ENCODE measurements at places on chromosomes 11 and 22. TPM values are rescaled to one million over a fixed set of nuclear protein-coding genes. Genes with fewer than 3 reads are reported as not detected.

The SHISAL1 gene
- 2.1 TPM for total RNA-seq

The MUC5AC gene
- not detected for total RNA-seq

The HIC2 gene
- 2.5 TPM for total RNA-seq

DNA sequence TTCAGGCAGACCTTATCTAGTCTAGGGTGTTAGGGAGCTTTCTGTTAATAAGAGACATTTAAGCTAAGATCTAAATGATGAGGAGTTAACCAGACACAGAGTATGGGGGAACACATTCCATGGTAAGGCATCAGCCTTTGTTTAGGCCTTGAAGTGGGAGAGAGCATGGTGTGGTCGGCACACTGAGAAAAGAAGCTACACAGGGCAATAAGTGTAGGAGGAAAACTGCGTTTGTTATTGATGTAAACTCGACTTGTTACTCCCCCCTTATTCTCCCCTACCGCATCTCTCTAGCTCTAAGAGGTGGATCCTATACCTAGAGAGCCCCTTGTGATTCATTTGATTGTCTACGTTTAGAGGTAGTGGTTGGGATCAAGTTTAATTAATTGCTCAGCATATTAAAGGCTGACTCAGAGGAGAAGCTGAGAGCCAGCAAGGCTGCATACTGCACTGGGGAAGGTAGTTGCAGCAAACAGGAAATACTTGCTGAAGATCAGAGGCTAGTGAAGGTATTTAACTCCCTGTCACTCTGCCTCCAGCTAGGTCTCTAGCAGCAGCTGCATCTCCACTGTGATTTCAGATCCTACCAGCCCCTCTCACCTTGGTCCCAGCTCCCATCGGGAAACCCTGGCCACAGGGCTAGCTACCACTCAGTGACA, 86.8 kb upstream of the TEAD1 start:
- peak; percentile 81 for DNase-seq

- no peak for DNase-seq
Observed at GRCh38 chr22:27185760-27186302, 528.4 kb downstream of the MIAT start.

- no peak for DNase-seq
Observed at GRCh38 chr22:41247703-41248102, 7.0 kb upstream of the CHADL start.

DNA sequence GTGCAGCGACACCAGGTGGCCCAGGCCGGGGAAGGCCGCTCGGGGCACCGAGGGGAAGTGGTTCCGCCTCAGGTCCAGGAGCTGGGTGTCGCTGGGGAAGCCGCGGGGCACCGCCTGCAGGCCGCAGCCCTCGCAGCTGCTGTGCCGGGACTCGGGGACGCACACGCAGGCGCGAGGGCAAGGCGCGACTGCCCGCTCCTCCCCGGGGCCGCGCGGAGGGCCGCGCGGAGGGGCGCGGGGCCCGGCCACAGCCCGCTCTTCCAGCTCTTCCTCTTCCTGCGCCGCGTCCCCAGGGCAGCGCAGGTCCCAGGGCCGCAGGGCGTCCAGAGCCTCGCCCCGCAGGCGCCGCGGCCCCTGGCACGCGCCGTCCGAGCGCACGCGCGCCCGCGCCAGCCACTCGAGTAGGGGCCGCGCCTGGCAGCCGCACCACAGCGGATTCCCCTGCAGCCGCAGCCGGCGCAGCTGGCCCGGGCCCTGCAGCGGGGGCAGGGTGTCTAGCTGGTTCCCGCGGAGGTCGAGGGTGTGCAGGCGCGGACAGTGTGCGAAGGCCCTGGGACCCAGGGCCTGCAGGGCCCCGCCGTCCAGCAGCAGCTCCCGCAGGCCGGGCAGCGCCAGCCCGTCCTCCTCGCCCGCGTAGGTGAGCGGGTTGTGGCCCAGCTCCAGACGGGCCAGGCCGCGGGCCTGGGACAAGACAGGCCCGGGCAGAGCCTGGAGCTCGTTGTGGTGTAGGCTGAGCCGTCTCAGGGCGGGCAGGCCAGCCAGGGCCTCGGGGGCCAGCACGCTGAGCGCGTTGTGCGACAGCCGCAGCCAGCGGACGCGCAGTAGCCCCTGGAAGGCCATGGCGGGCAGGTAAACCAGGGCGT, 2.8 kb downstream of the CHADL start:
- DNase-seq = no peak

- no peak for DNase-seq
Observed at GRCh38 chr11:133503236-133503635, 29.1 kb downstream of the OPCML start.

- DNase-seq = no peak
Observed at GRCh38 chr11:134528453-134528852, 116.4 kb upstream of the B3GAT1 start.

GRCh38 chr11:100730266-100730665, 43.2 kb downstream of the ARHGAP42 start:
- no peak for DNase-seq

- DNase-seq = peak; percentile 55
Observed at GRCh38 chr11:120573756-120574354, 62.3 kb downstream of the GRIK4 start.

- peak; percentile 52 for DNase-seq
Observed at GRCh38 chr11:76623171-76623883, 47.2 kb downstream of the LRRC32 start.

GRCh38 chr22:43852573-43853327, 9.6 kb downstream of the SULT4A1 start:
- DNase-seq = no peak

DNA sequence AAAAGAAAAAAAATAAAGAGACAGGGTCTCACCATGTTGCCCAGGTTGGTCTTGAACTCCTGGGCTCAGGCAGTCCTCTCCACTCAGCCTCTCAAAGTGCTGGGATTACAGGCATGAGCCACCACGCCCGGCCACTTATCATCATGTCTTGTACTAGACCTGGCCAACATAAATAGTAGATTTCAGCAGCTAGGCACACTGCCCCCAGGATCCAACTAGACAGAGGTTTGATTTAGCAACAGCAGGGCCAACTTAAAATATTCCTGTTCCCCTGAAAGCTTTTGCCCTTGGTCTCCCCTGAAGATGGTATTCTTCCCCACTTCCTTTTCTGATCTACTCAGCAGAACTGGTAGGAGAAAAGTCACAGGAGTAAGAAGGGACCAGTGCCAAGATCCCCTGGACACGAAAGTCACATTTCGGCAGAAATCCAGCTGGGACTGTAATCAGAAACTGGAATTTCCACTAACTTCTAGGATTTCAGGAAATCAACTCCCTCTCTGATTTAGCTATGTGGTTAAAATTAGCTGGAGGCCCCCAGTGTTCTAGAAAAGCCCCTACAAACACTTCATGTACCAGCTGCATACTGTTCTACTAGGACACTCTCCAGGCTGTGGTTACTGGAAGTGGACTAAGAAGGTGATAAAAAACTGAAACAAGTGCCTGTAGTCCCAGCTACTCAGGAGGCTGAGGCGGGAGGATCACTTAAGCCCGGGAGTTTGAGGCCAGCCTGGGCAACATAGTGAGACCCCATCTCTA, 8.9 kb upstream of the PPP2R1B start:
- no peak for DNase-seq

GRCh38 chr11:1074244-1075221, at the start of gene MUC2:
Gene MUC2, plus strand, starts transcription at chr11:1074874.
- no peak for DNase-seq

DNA sequence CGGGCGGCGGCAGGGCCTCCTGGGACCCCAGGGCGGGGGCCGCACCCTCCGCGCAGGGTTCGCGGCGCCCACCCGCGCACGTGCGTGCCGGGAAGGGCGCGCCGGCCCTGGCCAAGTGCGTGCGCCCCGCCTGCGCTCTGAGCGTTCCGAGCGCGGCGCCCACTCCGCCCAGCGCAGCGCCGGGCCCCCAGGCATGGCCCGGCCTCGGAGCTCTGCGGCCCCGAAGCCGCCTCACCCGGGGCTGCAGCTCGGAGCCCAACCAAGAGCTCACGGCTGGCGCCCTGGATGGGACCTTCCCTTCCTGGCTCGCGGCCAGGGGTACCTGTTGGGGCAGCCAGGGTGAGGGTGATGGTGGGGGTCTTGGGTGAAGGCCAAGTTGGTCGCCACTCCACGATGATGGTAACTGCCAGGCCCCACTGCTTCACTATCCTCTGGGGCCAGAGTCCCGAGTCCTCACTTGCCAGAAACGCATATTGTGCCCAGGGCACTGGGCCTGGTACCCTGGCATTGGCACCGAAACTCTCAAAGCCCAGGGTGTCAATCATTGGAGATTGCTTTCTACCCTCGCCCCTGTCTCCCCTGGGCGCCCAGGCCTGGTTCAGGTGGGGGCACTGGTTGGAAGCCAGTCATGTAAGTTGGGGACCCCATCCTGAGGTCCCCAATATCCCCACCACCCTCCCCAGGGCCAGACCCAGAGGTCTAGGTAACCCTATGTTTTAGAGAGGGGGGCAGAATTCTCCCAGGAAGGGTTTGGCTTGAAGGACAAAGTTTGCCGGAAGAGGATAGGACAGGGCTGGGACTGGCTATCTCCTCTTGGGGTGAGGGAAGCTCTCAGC, 882 bp downstream of the ANO1 start:
- DNase-seq = no peak

DNA sequence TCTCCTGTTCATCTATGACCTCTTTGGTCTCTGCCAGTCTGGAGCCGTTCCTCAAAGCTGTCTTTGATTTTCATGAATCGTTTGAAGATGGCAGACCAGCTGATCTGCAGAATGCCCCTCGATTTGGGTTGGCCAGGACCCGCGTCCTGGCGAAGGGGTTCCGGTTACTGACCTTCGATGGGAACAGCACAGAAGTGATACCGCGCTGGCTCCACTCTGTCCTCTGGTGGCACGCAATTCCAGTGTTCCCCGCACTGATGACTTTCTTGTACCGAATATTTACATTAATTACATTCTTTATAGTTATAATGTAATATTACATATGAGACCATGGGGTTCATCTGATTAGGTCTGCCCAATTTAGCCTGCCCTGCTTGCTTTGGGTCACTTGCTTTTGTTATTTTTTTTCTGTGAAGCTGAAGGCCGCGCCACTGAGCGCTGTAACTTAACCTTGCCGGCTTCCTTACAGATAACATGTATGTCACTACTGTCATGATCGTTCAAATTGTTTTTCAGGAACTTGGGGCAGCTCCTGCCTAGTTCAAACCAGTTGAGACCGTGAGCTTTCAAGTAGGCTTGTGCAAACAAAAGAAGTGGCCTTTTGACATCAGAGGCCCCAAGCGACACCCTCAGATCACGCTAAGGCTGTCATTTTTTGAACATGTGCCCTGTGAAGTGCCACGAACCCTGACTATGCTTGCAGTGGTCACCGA, 4.1 kb upstream of the USP18 start:
- DNase-seq = no peak

GRCh38 chr11:27626269-27626937, 73.9 kb downstream of the BDNF start:
- no peak for DNase-seq

GRCh38 chr11:128726458-128727139, 32.7 kb downstream of the FLI1 start:
- DNase-seq = no peak

Data from HT1080 (cell line).